ENCODE measurements at places on chromosomes 4 and X. TPM values are rescaled to one million over a fixed set of nuclear protein-coding genes. Genes with fewer than 3 reads are reported as not detected.

Gene CXCL9
- 0.22 TPM for polyA plus RNA-seq

Gene FAM9C
- polyA plus RNA-seq, result not detected

Gene GAGE13
- not detected for polyA plus RNA-seq

Gene SPANXA1
- polyA plus RNA-seq, result not detected

Gene CCDC160
- 0.31 TPM for polyA plus RNA-seq

Gene LIMCH1
- 8.3 TPM for polyA plus RNA-seq

Gene SH3RF1
- 3.1 TPM for polyA plus RNA-seq

Gene KCNE5
- polyA plus RNA-seq, result 0.07 TPM

Gene ENPP6
- polyA plus RNA-seq, result 0.14 TPM
